ENCODE measurements at places on chromosomes 4 and X.

GRCh38 chr4:139175646-139176301, 1.2 kb downstream of the ELF2 start:
- DNase-seq: no peak

DNA sequence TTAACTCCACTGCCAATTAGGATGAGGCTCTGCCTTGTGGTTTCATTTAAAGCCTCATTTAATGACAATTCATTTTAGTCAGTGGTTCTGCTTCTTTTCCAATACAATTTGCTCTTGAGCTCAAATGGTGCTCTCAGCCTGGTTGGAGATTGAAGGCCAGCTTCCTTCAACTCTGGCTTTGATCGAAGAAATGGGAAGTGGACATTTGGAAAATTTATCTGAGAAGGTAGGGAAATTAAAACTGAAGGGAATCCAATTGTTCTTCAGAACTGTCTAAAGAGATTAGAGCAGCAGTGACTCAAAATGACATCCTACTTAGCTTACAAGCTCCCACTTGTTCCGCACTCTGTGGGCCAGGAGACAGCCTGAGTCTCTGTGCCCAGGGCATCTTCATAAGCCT, 206.8 kb downstream of the SMARCA1 start:
- no peak for DNase-seq

DNA sequence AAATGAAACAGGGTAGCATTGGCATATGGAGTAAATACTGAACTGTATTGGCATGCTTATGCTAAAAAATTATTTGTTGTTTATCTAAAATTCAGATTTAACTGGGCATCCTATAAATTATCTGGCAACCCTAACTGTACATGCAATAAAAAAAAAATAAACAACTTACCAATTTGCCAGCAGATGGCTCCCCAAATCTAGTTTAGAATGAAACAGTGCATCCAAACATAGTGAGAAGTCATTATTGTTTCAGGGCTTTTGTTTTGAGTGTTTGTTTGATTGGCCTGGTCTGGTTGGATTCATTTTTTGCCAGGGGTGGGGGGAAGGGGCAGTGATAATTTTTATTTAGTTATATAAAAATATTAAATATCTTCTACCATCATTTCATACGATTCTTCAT, 12.8 kb upstream of the NSUN7 start:
- no peak for DNase-seq

DNA sequence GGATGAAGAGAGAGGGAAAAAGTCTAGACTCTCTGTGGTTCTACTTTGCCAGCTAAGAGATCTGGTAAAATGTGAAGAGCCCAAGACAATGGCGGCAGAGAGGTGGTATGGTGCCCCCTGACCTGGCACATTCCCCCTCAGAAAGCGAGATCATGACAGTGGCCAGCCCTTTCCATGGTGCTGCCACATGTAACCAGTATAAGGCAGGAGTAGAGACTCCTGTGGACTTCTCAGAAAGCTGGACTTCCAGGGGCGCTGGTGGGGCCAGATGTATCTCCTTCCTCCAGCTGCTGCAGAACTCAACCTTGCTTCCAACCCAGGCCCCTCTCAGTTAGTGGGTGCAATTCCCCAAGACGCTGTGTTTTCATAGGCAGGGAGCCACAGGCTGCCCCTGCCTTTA, 9.6 kb downstream of the CTAG1A start:
- DNase-seq: no peak

GRCh38 chr4:111618908-111619307, 526.3 kb upstream of the FAM241A start:
- DNase-seq: no peak

DNA sequence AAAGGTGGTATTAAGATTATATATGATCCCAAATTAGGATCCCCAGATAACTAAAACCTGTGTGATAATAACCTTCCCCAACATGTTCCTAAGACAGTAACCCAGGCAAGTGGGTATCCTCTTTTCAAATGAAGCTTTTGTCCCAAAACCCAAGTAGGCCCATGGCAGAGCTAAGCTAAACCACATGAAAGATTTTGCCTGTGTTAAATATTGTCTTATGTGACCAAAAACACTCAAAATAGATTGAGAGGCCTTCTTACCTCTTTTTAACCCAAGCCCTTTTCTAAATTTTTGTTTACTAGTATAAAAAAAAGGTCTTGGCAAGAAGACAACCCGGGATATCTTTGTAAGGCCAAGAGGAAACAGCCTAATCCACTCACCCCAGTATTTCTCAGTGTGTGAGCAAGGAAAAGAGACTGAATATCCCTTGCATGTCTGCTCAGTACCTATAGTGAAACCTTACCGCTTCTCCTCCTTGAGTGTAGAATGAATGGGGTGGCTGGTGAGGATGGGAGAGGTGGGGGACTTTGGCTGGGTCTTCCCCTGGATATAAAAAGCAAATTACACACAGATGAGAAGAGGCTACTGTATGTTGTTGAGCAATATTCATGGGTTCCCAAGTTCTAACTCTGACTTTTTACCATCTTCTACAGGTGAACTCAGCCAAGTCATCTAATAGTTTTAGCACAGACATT, 188.8 kb upstream of the BMP3 start:
- no peak for DNase-seq

DNA sequence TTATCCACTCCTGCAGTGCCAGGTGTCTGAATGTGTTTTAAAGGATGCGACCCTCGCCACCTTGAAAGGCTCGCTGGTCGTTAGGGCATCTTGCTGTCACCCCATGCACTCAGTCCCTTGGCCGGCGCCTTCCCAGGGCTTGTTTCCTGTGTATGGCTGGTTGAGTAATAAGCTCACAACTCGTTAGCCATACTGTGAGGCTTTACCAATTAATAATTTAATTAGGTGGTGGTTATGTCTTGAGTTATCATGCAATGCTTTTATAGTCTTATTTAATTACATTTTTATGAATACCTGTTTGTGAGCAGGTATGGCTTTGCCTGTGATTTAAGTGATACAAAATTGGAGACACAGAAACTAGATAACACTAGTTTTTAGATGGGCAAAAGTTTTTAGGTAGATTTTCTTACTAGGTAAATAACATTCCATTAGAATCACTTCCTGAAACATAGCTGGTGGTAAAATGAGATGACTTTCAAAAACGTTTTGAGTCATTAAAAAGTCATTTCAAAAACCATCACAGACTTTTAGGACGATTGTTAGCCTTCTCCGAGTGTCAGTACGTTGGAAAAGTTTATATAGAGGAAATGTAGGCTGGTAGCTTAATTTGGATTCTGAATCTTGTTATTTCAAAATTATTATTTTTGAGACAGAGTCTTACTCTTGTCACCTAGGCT, 18.2 kb downstream of the PTTG2 start:
- peak; percentile 10 for DNase-seq

DNA sequence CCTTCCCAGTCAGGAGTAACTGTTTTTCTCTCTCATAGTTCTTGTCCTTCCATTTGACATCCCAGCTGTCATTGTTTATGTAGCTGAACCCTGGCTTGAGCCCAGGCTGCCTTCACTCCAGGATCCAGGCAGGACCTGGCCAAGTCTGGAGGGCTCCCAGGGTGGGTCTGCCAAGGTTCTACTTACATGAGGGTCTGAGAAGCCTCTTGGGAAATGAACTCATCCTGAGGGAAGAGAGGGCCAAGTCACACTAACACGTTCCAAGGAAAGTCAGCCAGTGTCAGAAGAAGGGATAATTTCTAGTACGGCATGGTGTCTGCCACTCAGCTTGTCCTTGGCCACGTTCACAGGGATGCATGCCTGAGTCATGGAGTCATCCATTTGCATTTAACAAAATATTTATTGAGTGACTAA, 54.8 kb upstream of the SRD5A3 start:
- DNase-seq: no peak

DNA sequence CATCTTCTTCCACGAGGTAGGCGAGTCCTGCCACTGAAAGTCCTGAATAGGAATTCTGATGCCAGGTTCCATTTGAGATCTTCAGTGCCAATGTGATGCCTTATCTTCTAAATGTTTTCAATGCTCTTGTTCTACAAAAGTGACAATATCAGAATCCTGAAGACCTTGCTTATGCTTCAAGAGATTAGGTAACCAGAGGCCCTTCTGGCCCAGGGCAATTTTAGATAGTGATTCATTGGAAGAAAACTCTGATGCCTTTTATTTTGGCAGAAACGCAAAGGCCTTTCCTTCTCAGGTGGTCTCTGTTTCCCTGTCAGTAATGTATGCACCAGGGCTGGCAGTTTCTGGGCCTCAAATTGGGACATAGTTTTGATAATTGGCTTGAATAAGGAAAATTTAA, 144.8 kb downstream of the CEP135 start:
- DNase-seq: no peak

- DNase-seq: peak; percentile 10
These were observed 2.8 kb upstream of the GRIA2 start for GRCh38 chr4:157217708-157218107.

DNA sequence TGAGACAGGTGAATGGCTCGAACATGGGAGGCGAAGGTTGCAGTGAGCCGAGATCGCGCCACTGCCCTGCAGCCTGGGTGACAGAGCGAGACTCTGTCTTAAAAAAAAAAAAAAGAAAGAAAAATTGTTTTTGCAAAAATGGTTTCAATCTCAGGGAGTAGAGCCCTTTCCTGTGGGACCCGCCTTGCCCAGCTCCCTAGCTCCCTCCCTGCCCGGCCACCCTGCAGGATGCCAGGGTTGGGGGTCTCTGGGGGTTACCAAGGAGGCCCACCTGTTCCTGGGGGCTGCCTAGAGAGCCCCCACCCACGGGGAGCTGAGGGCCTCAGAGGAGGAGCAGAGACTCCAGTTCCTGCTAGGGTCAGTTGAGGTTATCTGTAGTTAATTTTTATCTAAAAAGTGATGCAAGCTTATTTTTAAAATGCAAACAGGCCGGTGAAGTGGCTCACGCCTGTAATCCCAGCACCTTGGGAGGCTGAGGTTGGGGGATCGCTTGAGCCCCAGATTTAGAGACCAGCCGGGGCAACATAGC, 18.7 kb upstream of the PLCXD1 start:
- DNase-seq: peak; percentile 52

- no peak for DNase-seq
These were observed 107.4 kb downstream of the DDIT4L start for GRCh38 chr4:100082852-100083251.

- peak; percentile 55 for DNase-seq
These were observed 482.9 kb downstream of the NAF1 start for GRCh38 chr4:162683659-162684370.

- DNase-seq: no peak
These were observed 108.2 kb upstream of the ADRA2C start for GRCh38 chr4:3657902-3658529.

- no peak for DNase-seq
These were observed 25.2 kb upstream of the GLOD5 start for GRCh38 chrX:48736303-48736702.

GRCh38 chrX:47587091-47587891, 5.1 kb downstream of the TIMP1 start:
- DNase-seq: no peak

DNA sequence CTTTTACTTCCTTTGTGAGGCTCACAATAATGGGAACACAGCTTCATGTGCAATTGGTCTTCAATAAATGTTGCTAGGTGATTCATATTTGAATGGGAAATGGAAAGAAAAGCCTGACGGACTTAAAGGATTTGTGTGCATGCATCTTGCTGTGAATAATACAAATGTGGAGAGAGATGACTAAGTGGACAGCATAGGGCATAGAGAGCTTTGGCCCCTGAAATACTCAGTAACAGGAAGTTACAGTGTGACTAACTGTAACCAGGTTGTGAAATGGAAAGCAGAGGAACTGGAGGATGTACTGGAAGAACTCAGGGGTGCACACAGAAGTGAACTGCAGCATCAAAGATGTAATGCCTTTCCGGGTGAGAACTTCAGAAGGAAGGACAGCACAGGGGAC, 206.7 kb downstream of the MGST2 start:
- no peak for DNase-seq

DNA sequence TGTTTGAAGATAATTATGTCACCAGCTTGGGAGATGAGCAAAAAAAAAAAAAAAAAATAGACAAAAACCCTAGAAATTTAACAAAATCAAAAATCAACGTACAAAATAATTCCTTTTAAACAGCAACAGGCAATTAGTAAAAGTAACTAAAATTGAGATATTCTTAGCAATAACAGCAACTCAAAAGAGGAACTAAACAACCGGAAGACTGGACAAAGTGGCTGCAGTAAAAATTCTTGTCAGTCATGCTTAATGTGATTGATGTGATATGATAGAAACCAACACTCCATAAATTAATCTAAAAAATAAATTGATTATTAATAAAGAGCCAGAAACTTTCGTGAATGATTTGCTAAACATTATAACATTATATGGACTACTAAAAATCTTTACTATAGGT, 1534.6 kb upstream of the AGA start:
- DNase-seq: no peak

DNA sequence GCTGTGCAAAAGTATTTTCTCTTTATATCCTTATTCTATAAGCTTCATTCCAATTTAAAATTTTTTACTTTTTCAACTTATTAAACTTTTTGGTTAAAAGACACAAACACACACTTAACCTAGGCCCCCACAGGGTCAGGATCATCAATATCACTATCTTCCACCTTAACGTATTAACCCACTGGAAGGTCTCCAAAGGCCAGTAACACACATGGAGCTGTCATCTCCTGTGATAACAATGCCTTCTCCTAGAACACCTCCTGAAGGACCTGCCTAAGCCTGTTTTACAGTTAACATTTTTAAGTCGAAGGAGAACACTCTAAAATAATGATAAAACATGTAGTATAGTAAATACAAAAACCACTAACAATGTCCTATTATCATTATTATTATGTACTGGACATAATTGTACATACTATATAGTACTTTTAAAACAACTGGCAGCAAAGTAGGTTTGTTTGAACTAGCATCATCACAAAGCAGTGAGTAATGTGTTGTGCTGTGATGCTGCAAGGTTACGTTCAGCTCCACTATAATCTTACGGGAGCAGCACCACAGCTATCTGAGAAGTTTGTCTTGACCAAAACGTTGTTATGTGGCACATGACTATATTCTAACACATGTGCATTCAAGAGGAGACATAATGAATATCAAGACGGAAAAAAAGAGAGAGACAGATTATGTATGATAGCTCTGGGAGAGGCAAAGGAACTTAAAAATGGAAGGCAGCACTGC, 33.7 kb downstream of the DHX15 start:
- no peak for DNase-seq

- peak; percentile 18 for DNase-seq
These were observed 733 bp upstream of the G3BP2 start for GRCh38 chr4:75673959-75674328.

DNA sequence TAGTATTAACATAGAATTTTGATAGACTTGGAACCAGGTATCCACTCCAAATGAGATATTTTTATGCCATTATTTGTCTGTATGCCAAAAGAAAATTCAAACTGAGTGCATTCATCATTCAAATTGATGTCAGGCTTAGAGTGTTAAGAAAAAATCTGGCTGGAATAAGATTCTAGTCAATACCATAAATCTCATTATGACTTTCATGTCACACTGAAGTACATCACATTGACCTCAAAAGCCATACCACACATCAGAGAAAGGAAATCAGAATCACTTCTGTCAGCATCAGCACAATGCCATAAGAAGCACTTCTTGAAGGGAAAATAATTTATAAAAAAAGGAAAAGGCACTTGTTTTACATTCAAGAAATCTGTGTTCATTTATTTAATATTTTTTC, 119.0 kb upstream of the BMP3 start:
- DNase-seq: no peak
